ENCODE measurements at places on chromosomes 7 and 10.

GRCh38 chr7:118944271-118944670 is 719.8 kb downstream of the ANKRD7 start:
- no peak for DNase-seq

- DNase-seq: no peak
Measured at GRCh38 chr7:6647541-6647940, 10.4 kb downstream of the ZNF316 start.

DNA sequence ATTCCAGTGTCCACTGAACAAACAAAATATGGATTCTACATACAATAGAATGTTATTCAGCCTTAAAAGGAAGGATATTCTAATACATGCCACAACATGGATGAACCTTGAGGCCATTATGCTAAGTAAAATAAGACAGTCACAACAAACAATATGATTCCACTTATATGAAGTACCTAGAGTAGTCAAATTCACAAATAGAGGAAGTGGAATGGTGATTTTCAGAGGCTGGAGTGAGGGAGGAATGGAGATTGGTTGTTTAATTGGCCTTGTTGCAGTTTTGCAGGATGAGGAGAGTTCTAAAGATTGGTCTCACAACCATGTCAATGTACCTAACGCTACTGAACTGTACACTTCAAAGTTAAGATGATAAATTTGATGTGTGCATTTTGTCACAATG is 119.6 kb downstream of the CHN2 start:
- no peak for DNase-seq

GRCh38 chr10:78279756-78280155 is 246.1 kb downstream of the RPS24 start:
- no peak for DNase-seq

DNA sequence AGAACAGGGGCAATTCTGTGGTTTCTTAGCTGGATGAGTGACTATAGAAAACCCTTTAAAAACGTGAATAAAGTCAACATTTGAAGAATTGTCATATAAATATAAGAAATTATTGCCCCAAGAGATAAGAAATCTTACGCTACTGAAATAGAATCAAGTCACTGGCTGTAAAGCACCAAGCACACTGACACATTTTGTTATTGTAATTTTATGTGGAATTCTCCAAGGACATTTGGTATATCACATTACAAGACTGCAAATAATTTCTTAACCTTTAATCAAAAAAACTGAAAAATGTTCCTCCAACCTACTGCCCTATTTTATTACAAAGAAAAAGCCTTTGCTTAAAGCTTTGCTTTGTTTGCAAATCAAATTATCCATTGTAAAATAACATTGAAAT is 383.3 kb downstream of the IPMK start:
- no peak for DNase-seq

GRCh38 chr10:116195039-116195438 is 78.0 kb downstream of the GFRA1 start:
- DNase-seq: no peak

DNA sequence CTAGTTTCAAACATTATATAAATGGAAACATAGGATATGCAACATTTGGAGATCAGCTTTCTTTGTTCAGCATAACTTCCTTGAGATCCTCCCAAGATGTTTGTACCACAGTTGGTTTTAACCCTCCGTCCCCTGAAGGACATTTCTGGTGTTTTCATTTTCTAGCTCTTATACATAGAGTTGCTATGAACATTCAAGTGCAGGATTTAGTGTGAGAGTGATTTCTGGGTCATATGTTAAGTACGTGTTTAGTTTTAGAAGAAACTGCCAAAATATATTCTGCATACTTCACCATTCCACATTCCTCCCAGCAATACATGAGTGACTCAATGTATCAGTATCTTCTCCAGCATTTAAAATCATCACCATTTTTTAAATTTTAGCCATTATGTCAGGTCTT is 588.7 kb upstream of the PFKP start:
- DNase-seq: no peak

Measured in effector CD4-positive, alpha-beta T cell (primary cell).